ENCODE measurements at places on chromosomes 2 and 18.

GRCh38 chr2:64780041-64780440, 126.3 kb upstream of the SERTAD2 start:
- no peak for DNase-seq

- no peak for DNase-seq
Measured at GRCh38 chr2:41409328-41409727, 638.5 kb upstream of the PKDCC start.

DNA sequence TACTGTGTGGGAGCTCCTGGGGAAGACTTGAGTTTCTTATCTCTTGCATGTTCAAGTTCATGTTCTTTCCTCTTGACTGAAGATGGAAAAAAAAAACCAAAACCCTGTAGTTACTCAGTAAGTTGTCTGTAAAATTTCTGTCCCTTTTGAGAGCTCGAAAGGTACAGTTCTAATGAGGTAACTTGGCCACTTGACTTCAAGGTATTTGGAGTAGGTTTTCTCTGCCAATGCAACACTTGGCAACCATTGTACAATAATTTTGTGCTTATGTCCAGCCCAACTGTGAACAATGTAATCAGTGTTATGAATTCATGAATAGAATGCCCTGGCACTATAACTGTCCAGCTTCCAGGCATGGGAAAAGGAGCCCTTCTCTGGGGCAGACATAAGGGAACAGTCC, 111.0 kb downstream of the LIPG start:
- DNase-seq, result no peak

- DNase-seq, result no peak
Measured at GRCh38 chr2:202344178-202344577, 31.9 kb upstream of the BMPR2 start.

GRCh38 chr2:6764968-6765723, 100.6 kb downstream of the CMPK2 start:
- no peak for DNase-seq

GRCh38 chr2:145286716-145287275, 766.9 kb upstream of the ZEB2 start:
- no peak for DNase-seq

GRCh38 chr2:236211296-236211695, 43.1 kb upstream of the GBX2 start:
- no peak for DNase-seq

GRCh38 chr2:61909116-61909515, 3.6 kb downstream of the COMMD1 start:
- DNase-seq, result no peak

GRCh38 chr2:180604077-180604476, 376.3 kb upstream of the UBE2E3 start:
- DNase-seq, result no peak

GRCh38 chr18:54209471-54210180, 14.8 kb downstream of the MBD2 start:
- no peak for DNase-seq

DNA sequence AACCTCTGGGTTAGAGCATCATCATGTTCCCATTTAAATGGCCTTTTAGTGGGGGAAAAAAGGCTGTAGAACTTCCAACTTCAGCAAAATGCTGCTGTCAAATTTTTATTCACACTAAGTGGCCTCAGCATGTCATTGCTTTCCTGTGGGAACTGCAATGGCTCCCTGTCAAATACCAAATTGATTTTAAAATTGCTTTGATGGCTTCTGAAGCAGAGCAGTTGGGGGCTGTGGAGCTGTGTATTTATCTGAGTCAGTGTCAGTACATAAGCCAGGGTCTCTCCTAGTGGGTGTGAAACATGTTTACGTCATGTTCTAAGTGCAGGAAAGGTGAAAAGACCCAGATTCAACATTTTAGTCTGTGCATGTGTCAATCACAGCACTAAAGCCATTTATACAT, 171.3 kb downstream of the CDH19 start:
- no peak for DNase-seq

- no peak for DNase-seq
Measured at GRCh38 chr2:240260664-240261063, 120.2 kb upstream of the OTOS start.

All from SK-N-SH (cell line).